Ammon's horn (tissue), 1 donor: ENCODE measurements at places on chromosomes 6 and 20.

DNA sequence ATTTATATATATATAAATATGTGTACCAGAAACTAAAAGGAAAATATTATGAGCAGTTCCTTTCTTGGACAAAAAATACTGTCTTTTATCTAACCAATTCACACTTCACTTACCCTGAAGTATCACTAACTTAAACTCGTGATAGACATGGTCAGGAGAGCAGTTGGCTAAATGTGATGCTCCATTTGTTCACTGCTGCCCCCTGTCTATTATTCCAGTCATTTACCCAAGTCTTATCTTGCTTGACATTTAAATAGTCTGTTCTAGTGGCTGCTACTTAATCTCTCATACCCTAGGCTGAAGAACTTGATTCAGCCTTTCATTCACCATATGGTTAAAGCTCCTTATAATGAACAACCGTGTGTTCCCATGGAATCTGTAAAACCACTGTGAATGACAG is 789.6 kb upstream of the EYS start:
- no peak for DNase-seq

DNA sequence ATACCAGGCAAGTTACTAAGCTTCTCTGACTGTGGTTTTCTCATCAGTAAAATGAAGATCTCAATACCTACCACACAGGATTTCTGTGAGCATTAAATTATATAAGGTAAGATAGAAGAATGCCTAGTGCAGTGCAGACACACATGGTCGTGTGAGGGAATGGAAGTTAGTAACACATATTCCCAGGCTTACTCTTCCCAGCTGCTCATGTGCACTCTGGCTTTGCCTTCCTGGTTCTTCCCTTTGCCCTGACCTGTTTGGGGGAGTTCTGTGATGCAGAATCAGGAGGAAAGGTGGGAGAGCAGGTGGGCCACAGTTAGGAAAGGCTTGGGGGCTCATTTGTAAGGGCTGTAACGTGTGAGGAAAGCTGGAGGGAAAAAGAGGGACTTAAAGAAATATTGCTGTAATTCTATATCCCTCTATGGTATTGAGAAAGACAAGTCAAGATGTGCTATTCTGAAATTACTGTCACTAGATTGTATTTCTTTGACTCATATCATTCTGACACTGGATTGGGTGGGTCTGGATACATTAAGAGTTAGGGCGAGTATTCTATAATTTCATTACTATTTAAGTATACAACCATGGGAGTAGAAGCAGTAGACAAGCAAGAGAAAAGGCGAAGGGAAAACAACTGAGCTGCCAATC is 47.7 kb downstream of the FYN start:
- DNase-seq, result no peak

DNA sequence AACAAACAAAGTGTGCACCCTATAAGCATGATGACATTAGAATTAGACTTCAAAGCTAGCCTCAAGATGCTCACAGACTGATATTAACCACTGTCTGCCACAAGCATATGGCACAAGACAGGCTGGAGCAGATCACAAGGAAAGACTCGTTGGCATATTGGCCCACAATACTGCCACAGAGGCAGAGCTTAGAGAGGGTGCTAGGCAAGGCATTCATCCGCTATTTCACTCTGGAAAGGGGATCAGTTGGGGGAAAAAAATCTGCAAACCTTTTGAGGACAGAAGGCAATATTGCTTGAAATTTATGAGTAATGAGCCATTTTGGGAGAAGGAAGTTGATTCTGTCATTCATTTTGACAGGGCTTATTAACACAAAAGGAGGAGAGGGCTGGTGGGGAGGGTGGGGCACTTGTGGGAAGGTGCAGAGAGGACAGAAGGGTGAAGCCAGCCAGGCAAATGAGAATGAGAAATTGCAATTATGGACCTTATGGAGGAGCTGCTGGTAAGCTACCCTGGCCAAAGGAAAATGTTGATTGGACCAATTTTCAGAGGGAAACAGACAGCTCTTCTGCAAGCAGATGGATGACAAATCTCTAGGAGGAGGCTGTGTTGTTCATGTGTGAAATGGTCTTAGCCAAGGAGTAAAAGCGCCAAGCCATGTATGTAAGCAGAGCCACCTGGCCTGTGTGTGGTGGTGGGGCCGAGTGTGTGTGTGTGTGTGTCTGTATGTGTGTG is 187.7 kb downstream of the GMPR start:
- DNase-seq, result no peak

- no peak for DNase-seq
These were observed 292.0 kb downstream of the ALDH8A1 start for GRCh38 chr6:134657751-134658527.

DNA sequence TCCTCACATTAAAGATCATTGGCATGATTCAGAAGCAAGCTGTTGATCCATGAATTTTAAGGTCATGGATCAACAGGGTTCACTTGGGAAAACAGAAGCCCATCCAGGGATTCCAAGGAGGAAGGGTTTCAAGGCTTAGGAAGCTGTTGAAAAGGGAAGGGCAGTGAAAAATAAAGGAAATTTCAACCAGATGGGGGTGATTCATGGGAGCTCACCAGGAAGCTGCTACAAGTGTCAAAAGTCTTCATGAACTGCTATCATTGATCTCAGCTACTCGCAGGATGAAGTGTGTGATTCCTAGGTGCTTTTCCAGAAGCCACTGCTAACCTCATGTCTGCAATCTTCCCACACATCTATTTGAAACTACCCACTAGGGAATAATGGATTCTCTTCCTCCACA is 26.2 kb downstream of the ADTRP start:
- DNase-seq, result no peak

- DNase-seq, result peak; percentile 3
These were observed 37.2 kb downstream of the SLC22A2 start for GRCh38 chr6:160221423-160221822.

DNA sequence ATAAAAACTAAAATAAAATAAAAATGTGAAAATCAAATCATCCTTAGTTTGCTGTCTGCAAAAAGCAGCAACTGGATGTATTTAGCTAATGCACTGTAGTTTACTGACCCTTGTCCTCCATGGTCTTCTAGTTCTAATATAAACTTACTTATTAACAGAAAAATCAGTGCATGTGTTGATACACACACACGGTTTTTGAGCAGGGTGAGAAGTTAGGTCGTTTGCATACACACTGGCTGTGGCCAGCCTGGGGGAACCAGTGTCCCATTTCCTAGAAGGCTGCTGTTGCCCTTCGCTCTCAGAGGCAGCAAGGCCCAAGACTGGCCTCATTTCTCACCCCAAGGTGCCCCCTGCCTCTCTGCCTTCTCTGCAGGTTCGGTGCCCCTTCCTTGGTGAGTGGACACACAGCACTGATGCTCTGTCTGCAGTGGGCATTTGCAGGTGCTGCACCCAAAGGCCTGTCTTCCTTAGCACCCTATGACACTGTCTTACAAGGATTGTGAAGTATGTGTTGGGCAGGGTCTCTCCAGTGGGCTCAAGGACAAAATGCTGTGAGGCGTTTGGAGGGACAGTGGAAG is 168.5 kb downstream of the SCP2D1 start:
- no peak for DNase-seq

- DNase-seq, result no peak
These were observed 27.8 kb downstream of the LRRN4 start for GRCh38 chr20:6026051-6026450.

DNA sequence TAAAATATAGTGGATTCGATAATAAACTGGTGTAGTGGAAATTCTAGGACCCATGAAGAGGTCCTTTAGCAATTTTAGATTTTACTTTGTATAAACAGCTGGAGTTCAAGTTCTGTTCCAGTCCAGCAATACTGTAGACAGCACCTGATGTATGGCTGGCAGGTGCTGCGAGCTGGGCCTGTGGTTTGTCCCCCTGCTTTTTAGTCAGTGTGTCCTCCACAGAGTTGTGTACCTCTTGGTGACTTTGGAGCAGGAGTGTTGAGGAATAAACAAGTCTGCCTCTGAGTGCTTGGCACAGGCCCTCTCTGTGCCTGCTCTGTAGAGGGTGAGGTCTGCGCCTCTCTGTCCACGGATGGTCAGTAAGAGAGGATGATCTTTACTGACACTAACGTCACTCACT is 13.8 kb downstream of the STX16 start:
- no peak for DNase-seq

- peak; percentile 92 for DNase-seq
These were observed 5.8 kb upstream of the USP45 start for GRCh38 chr6:99520855-99521632.
